ENCODE measurements at places on chromosomes 5 and 9.

GRCh38 chr5:61995486-61995885 lies 310.5 kb upstream of the KIF2A start:
- no peak for DNase-seq

DNA sequence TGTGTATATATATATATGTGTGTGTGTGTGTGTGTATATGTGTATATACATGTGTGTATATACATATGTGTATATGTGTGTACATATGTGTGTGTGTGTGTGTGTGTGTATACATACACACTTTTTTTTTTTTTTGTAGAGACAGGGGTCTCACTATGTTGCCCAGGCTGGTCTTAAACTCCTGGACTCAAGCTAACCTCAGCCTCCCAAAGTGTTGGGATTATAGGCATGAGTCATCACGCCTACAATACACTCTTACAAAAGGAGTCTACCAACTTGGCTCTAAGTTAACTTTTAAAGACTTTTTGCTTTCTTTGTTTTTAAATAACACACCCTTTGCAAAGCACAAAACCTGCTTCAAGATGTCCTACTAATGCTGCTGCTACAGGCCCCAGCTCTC lies 2.1 kb downstream of the C9orf78 start:
- DNase-seq, result no peak

DNA sequence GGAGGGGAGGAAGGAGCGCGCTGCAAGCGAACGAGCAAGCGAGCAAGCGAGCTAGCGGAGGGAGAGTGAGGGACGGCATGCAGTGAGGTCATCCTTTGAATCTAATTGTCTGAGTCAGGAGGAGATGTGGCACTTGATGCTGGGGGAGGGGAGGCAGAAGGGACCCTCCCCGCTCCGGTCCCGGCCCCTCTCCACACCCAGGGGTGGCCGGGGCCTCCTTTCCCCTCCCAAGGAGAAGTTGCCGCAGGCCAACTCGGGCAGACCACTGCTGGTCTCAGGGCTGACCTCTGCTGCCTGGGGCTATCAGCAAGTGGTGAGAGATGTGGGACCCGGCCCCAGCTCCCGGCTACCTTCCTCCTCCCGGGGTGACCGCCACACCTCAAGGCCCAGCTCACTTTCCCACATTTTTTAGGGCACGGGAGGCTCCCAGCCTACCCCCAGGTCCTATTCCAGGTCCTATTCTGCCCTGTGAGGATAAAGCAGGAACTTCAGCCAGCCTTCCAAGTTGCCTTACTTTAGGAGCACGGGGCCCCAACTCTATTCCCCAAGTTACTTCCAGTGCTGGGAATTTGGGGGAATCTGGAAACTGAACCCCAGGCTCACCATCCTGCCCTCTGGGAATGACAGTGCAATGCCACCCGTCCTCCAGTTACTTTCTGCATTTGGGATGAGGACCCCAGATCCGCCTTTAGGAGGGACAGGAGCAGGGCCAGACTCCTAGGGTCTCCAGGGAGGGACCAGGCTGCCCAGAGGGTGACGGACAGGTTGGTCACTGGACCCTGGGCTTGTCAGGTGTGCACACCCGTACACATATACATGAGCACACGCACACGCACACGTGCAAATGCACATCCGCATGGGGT lies 11.1 kb downstream of the CNTFR start:
- DNase-seq, result no peak

- DNase-seq, result no peak
Observed at GRCh38 chr9:75186767-75187380, 98.6 kb downstream of the OSTF1 start.

GRCh38 chr5:171579976-171580411 lies 160.5 kb downstream of the FGF18 start:
- no peak for DNase-seq

- no peak for DNase-seq
Observed at GRCh38 chr5:28403846-28404245, 1365.5 kb upstream of the CDH9 start.

GRCh38 chr9:13608451-13608850 lies 329.0 kb upstream of the MPDZ start:
- no peak for DNase-seq

- DNase-seq, result no peak
Observed at GRCh38 chr5:100464418-100464817, 70.8 kb upstream of the FAM174A start.

GRCh38 chr9:115360122-115360521 lies 242.2 kb upstream of the TNC start:
- no peak for DNase-seq

DNA sequence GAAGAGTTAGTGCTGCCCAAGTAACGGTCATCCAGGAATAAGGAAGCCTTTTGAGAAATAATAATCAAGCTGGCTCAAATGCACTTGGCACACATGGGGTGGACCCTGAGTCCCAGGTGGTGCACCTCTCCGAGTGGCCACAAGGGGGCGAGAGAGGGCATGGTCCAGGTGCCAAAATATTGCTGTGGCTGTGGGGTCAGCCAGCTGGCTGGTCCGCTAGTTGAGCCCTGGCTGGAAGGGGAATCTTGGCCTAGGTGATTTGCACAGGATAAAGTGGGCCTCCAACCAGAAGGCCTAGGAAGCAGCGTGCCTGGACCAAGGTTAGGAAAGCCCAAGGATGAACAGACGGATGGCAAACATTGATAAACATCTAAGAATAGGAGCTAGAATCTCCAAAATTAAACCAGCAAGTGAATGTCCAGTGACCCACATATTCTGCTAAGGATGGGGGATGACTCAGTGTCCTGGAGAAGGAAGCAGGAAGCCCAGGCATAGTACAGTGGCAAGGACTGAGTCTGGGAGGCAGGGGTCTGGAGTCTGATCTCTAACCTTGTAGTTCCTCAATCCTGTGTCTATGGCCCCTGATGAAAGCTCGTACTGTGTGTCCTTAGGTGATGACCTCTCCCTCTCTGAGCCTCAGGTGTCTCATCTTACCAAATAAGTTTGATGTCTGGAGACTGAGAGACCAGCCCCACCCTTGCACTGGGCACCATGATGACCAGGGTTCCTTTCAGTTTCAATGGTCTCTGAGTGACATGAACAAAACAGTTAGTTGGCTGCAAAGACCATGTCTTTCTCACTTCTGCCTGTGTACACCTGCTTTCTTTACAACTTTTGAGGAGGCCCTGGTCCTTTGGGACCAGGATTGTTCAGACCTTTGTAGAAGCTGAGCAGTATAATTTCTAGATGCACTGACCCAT lies 19.2 kb upstream of the SHB start:
- DNase-seq, result peak; percentile 76

DNA sequence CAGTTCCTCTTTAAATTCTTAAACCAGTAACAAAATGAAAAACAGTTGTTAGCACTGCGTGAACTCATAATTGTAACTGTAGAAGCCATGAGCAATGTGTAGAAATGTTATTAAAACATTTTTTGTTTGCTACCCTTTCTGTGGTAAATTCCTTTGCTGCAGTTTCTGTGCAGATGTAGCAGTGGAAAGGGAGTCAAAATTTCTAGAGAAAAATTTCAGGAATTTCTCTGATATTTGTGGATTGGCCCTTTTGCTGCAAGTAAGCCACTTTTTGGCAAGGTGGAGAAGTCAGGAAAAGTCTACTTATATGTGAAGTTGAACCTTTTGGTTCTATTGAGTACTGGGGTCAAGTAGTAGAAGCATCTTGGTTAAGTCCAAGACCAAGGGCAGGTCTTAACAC lies 10.1 kb downstream of the FBXL7 start:
- no peak for DNase-seq

- no peak for DNase-seq
Observed at GRCh38 chr5:143933451-143933850, 121.5 kb downstream of the HMHB1 start.
